Uterus (tissue), 4 donors: ENCODE measurements at places on chromosomes 2 and 18. TPM values are rescaled to one million over a fixed set of nuclear protein-coding genes. Genes with fewer than 3 reads are reported as not detected.

GRCh38 chr2:51335087-51336058 is 303.4 kb upstream of the NRXN1 start:
- DNase-seq: no peak

The CYP26B1 gene
- total RNA-seq: not detected

- DNase-seq: no peak
These were observed 91.4 kb downstream of the COL6A3 start for GRCh38 chr2:237322564-237322963.

DNA sequence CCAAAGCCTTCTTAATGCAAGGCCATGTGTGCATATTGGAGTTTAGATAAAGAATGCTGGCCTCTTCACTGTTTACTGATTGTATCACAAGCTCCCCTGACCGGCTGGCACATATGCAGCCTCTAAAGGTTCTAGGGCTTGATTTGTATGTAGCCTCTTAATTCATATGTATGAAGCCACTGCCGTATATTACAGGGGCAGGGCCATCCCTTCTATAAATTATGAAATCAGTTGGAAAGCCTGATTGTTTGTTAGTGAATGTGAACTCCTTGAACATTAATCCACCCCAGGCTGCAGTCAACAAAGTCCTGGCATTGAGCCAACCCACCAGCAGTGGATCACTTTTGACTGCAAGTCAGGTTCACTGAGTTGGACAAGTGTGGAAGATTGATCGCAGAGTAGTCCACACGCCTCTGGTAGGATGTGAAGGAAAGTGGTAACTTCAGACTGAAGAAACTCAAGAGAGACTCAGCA is 61.6 kb upstream of the PARD3B start:
- DNase-seq: no peak

The SULT1C4 gene
- 33.4 TPM for total RNA-seq

The MC4R gene
- total RNA-seq: not detected

GRCh38 chr2:86778957-86779356 is 11.8 kb downstream of the CD8A start:
- no peak for DNase-seq

DNA sequence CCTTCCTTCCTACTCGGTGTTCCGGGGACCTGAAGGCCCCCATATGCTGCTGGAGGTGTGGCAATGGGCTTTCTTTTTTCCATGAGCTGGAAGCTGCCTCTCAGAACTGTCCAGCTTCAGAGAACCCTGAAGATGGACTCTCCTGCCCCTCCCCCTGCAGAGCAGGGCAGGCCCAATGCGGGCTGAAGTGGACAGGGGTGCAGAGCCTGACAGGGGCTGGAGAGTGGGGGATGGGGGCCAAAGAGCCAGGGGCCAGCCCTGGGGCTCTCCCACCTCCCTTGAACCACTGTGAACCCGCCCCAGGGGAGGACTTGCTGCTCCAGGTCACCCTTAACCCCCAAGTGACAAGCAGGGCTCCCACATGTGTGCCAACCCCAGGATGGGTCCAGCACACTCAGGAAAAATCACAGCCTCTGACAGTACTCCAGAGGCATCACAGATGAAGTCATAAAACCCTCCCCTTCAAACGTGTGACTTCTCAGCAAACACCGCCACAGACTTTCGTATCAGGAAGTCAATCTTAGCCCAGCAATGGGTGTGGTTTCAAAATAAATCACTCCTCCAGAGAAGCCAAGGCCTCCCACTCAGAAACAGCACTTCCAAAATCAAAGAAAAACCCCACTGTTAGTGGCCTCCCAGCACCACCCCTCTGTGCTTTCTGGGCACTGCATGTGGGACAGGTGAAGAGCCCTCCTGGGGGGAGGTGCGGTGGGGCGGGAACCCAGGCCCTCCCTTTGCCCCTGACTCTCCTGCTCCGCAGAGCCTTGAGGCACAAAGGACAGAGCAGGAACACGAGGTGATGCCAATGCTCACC is 135.8 kb downstream of the HDAC4 start:
- no peak for DNase-seq

DNA sequence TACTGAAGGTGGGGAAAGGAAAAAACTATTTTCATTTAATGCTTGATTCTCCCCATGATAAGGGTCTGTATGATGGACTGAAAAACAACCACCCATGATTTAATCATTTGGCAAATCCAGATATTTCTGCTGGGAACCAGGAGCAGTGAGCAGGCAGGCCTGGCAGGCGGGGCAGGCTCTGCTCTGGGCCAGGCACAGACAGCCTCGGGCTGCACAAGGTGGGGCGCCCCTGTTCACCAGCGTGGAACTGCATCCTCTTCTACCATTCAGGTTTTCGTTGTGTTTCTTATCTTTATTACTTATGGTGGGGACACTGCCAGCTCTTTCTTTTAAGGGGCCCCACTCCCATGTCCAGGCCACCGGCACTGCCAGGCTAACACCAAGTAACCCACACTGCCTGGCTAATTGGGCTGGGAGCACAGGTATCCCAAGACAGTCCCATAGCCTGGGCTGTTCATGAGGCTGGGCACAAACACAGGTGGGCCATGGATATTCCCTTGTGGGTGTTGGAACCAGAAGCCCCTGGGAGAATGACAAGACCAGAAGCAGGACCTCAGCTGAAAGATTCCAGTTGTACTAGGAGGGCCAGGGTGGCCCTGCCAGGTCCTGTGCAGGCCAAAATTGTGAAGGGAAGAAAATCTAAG is 57.1 kb upstream of the RALBP1 start:
- no peak for DNase-seq

DNA sequence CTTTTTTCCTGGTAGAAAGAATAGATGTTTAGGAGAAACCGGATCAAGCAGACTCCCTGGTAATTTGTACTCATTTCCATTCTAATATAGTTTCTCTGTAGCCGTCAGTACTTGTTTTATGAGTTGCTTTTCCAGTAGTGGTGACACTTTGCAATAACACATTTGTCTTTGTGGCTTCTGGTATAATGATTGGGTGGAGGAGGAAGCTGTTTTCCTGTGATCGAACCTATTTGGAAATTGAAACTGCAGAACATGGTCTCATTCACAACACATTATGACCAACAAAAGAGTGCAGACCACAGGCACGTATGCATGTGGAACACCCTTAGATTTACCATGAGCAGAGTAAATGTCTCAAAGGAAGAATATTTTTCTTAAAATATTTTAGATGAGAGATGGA is 7.6 kb upstream of the SERPINB12 start:
- no peak for DNase-seq
